NCI-H774 (cell line): ENCODE measurements at places on chromosomes 6 and 20.
A peak's percentile ranks its signal among the peaks of the same experiment; 100 is the strongest.

- DNase-seq, result no peak
These were observed 312.9 kb upstream of the ARID1B start for GRCh38 chr6:156464100-156464878.

GRCh38 chr6:7912024-7912423 lies 1.4 kb upstream of the TXNDC5 start:
- no peak for DNase-seq

GRCh38 chr6:2793534-2794151 lies 28.4 kb downstream of the WRNIP1 start:
- DNase-seq, result no peak

GRCh38 chr6:139446138-139446715 lies 71.8 kb upstream of the CITED2 start:
- DNase-seq, result no peak

- DNase-seq, result peak; percentile 48
These were observed 5.1 kb downstream of the LZTS3 start for GRCh38 chr20:3168079-3168828.
